ENCODE measurements at places on chromosomes 5 and 9.

DNA sequence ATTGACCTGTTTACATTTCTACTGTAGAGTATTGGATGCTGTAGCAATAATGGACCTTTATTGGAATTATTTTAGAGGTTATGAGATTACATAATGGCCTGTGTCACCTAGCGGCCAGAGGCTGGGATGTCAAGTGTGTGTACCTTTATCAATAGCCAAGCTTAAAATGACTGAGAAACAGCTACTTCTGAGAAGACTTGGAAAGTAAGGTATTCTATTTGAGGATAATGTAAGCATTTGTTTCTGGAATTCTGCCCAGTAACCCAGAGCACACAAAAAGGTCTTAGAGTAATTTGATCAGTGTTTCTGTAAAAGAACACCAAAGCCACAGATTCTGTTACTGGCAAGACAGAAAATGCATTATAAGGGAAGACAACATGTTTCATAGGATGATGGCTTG, 116.8 kb downstream of the MACIR start:
- DNase-seq: no peak

DNA sequence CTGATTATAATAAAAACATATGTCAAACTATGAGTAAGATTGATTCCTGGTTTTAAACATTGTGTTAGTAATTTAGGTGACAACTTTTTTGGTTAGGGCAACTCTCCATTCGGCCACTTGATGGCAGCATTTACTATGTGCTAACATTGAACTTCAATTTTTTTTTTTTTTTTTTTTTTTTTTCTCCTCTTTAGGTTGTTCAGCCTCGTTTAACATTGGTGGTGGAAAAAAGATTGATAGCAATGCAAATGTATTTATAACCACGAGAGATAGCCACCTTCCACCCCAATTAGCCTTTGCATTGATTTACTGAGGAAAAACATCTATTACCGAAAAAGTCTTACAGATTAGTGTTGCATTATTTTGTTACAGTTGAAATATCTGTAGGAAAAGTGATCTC, 159.1 kb downstream of the CSNK1G3 start:
- DNase-seq: peak; percentile 56

DNA sequence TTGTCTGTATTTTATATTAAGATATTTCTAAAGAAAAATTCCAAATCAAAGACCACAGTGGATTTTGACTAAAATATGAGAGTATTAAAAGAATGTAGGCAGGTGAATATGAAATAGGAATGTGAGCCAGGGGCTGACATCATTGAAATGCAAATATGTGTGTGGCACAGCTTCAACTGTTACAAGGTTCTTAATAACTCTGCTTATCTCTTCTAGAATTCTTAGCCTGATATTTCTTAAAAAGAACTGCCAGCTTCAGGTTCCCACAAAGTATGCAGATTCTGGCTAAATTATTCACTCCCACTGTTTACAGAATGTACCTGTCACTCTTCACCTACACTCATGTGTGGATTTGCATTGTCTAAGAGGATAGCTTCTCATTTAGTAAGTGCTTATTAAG, 274.4 kb downstream of the DIRAS2 start:
- DNase-seq: no peak

GRCh38 chr9:93642961-93643360, 66.6 kb downstream of the PHF2 start:
- DNase-seq: no peak

GRCh38 chr9:110588296-110588695, 8.8 kb upstream of the SVEP1 start:
- no peak for DNase-seq

GRCh38 chr5:31663519-31663918, 24.6 kb downstream of the PDZD2 start:
- DNase-seq: no peak

GRCh38 chr5:80283360-80283759, 27.5 kb upstream of the SERINC5 start:
- DNase-seq: no peak

DNA sequence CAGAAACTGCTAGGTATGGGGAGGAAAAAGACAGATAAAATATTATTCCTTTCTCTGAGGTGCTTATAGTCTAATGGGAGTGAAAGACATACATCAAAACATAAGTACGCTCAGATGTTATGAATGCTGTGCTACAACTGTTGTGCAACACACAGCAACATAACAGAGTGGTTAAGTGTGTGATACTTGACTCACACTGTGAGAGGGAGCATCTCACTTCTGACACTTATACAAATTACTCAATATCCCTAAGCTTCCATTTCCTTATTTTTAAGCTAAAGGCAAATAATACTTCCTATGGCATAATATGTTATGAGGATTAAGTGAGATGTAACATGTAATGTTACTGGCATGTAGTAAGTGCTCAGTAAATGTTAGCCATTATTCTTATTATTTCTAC, 110.6 kb upstream of the FER start:
- DNase-seq: no peak

- DNase-seq: no peak
Measured at GRCh38 chr5:78961743-78962142, 23.4 kb downstream of the ARSB start.

DNA sequence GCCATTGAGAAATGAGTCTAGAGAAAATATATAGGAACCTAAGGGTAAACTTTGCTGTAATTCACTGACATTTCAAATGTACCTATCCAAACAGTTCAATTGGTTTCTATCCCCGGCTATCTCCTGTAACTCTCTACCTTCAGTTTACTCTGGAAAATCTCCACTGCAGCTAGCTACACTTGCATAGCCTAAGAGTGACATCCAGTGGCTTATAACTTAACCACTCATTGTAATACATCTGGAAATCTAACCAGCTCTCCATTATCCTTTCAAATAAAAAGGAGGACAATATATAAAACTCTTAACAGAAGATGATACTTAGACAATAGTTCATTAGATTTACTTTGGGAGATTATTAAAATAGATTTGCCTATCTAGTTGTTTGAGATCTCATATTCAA, 35.3 kb upstream of the SPDL1 start:
- DNase-seq: no peak

DNA sequence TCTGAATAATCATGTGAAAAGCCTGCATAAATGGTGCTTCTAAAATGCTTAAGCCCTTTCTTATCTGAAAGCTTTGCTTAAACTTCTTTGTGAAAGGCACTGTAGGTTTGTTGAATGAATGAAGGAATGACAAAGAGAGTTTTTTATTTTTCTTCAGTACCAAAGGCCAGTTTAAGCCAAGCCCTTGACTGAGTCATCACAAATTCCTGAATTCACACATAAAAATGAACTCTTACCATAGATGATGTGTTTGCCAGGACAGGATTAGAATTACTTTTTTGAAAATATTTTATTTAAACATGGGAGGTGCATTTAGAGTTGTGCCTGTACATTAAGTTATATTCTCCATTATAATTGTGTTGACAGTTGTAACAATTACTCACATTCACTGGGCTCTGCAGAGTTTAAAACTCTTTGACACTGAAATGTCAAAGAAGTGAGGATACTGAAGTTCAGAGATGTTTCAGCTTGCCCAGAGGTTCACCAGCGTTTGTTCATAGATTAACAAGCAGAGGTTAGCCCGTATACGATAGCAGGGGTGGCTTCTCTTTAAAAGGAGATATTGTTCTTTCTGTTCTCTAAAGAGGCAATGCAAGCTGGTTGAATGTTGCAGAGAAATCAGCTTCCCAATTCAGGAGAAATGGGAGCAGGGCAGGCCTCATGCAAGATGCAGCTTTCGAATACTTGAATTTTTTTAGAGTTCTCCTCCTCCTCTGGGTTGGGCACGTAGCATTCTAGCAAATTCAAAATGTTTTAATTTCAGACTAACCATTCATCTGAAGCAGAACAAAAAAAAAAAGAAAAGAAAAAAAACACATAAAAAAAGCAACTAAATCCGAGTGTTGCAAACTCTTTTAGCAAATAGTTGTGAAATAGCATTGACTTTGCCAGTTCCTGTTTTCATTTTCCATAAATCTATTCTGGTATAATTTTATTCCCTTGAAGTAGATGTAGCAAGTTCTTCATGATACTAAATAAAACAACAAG, 358.7 kb upstream of the KLF4 start:
- no peak for DNase-seq

DNA sequence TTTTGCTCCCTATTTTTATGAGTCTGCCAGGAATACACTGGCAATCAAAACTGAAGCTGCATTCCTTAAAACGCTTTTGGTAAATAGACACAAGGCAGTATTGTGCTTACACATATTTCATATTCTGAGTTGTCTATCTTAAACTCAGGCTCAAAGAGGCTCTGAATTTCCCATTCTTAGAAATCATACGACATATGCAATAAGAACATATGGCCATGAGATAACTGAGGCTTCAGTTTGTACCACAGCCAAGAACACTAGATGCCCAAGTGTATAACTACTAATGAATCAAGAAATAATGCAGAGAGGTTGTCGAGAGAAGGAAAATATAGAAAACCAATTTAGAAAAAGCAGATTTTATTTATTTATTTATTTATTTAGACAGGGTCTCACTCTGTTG, 357.4 kb downstream of the NDUFS4 start:
- DNase-seq: no peak

DNA sequence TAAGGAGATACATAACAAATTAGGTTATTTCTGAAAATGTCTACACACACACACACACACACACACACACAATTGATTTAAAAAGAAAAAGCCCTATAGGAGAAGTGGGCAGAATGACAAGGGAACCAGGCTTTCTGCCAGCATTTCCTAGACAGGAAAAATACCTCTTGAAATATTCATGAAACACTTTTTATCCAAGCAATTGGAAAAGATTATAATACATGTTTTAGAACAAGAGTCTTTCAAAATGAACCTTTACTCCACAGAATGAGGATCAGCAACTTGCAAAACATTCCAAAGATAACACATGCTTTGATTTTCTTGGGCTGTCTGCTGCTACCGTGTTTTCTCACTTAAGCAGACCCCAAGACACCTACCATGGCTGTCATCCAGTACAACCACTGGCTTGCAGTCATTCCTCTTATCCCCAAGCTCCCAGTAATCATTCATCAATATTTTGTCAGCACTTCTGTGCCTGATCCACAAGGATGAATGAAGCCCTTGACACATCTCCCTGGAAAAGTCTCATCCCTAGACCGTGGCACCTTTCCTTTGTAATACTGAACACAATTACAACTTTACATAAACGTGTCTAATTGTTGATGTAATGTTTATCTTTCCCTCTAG, 717.1 kb upstream of the ZNF608 start:
- no peak for DNase-seq

- no peak for DNase-seq
Measured at GRCh38 chr9:15461056-15461455, 38.4 kb downstream of the SNAPC3 start.

- peak; percentile 48 for DNase-seq
Measured at GRCh38 chr9:22452415-22453010, 5.9 kb downstream of the DMRTA1 start.

DNA sequence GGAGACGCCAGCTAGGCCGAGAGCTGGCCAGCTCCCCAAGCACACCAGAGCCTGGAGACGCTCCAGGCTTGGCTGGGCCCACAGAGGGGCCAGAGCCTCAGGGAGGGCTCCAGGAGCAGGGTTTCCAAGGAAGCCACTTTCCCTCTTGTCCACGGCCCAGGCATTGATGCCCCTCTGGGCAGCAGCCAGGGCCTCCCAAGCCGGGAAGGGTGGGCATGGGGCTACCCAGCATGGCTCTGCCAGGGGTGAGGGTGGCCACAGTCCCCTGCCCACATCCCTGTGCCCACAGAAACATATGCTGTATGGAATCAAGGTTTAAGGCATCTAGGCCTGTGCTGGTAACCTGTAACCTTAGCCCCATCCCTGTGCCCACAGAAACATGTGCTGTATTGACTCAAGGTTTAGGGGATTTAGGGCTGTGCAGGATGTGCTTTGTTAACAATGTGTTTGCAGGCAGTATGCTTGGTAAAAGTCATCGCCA, 1.5 kb upstream of the DPP7 start:
- no peak for DNase-seq

DNA sequence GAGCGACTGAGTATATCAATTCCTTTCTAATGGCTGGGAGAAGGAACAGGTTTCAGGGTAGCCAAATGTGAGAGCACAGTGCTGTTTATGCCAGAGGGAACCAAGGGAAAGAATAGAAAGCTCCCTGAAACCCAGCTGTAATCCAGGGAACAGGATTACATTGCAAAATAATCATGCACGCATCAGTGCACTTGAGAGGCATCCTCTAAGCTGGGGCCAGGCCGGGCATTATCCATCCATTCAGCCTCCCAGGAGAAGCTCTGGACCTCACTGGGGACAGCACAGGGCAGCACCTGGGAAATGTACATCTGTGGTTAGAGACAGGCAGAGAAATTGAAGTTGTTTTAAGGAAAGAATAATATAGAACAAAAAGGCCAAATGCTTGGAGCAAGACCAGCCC, 72.7 kb downstream of the MTRR start:
- no peak for DNase-seq

- peak; percentile 85 for DNase-seq
Measured at GRCh38 chr9:34603610-34604231, 8.2 kb downstream of the RPP25L start.

- DNase-seq: no peak
Measured at GRCh38 chr5:155850370-155850769, 476.6 kb upstream of the SGCD start.

DNA sequence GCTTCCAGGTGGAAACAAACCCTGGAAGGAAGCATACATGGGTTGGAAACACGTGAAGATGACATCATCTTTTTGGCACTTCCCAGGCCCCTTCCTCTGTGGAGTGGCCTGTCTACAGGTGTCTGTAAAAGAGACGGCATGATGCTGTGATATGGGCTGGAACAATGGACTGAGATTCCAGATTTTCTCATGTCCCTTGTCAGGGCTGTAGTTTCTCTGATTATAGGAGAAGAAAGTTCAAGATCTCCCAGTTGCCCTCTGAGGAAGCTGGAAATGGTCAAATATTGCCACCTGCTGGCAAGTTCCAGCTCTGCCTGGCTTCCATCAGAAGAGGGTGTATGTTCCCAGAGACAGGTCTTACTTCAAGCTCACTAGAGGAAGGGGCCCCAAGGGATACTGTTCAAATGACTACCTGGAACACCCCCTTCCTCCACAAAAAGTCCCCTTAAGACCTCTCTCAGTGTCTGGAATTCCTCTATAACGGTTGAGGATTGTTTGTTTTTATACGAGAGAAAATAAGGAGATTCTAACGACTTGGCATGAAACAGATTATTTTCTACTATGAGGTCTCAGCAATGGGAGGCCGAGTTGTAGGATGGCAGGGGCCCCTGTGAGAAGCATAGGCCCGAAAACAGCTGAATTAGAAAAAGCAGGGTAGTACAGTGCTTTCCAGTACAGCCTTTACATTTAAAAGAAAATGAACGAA, 7.3 kb upstream of the ANXA6 start:
- peak; percentile 87 for DNase-seq

DNA sequence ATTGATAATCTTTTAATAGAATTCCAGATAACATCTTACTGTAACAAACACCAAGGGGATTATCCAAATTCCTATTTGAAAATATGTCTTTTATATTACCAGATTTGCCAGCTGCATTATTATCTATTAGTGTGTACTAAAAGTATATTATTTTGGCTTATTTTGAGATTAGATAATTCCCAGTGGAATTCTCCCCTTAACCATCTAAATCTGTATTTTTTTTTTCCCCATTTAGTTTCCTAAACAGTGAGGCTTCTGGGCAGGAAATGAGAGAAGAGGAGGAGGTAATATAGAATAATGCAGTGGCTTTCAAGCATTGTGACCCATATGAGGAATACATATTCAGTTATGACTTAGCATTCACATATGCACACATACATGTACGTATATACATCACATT, 53.5 kb upstream of the ABL1 start:
- DNase-seq: no peak

Measured in activated CD4-positive, alpha-beta T cell treated with anti-CD3 and anti-CD28 coated beads, Interleukin-2, amount 10 ng/mL, durations not matched to agents 7 days and 5 days (primary cell).